ENCODE measurements at places on chromosomes 4 and X.

DNA sequence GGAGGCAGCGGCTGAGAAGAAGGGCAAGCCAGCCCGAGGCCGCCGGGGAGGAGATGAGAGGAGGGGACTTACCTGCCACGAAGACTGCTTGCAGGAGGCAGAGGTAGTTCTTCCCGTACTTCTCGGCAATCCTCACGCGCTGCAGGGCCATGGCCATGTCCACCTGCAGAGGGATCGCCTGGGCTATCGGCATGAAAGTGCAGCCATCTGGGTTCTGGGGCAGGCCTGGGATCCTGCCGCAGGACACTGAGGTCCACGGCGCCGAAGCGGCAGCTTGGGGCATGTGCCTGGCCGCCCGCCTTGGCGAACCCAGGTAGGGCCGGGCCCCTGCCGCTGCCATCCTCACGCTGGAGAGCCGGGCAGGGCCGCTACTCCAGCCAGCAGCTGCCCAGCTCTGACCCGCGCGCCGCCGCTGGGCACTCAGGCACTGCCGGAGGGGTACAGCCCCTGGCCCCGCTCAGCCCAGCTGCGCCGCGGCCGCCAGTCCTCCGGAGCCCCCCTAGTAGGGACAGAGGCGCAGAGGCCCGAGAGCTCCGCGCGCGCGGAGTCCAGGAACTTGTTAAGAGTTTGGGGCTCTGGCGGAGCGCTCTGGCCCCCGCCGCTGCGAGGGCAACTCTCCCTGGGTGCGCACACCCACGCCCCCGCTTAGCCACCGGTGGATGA lies 16.0 kb downstream of the MCF2 start:
- no peak for DNase-seq

DNA sequence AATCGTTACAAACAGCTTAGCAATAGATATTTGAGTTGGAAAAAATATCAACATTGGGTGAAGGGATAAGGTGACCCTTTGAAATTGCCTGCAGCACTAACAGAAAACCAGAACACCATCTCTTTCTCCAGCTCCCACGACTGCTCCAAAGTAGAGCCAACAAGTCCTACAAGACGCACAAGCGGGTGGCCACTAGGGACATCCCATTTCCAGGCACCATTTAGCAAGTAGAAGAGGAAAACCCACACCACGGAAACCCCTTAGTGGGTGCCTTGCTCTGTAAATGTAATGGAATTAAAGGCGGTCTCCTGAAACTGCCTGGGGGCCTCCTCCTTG lies 1.9 kb downstream of the ARHGAP6 start:
- DNase-seq, result no peak

GRCh38 chrX:39895218-39896110 lies 202.3 kb downstream of the BCOR start:
- peak; percentile 63 for DNase-seq

DNA sequence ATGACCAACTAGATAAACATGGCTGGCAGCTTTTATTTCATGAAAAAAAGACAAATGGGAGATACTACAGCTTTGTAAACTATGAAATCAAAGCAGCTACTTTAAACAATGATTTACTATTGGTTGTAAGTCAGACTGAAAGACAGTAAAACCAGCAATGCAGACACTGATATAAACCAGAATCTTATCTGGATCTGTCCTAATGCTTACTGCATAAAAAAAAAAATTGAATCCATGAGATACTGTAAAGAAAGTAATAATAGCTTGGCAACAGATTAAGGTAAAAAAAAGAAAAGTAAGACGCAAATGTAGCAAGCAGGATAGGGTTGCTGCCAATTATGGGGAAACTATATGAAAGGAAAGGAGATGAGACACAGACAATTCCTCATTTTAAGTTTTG lies 7.3 kb downstream of the LCORL start:
- DNase-seq, result no peak

DNA sequence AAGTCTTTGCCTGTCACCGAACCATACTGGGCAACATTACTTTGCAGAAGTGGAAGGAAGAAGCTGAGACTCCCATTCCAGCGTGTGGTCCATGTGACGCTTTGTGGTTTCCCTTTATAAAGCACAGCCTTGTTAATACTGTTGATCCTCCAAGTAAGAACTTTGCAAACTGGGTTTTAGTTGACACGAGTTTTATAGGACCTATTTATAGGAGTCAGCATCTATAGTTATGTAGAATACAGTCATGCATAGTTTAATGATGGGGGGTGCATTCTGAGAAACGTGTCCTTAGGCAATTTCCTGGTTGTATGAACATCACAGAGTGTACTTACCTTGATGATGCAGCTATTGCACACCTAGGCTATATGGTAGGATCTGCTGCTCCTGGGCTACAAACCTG lies 1879.4 kb upstream of the TENM3 start:
- no peak for DNase-seq

DNA sequence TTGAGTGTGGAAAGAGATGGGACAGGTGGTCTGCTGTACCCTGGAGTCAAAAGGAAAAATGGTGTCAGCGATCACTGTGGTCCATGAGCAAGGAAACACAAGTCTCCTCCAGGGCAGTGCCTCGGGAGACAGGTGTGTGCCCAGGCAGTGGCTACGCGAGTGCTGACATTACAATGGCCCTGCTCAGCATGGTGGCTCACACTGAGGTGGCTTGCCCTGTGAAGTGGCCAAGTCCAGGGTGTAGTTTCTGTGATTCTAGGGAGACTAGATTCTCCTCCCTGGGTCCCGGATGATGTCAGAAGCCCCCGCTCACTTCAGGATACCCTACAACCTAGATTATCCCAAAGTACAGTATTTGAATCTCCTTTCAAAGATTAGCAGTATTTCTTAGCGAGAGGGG lies 44.8 kb upstream of the TMEM150C start:
- DNase-seq, result no peak

DNA sequence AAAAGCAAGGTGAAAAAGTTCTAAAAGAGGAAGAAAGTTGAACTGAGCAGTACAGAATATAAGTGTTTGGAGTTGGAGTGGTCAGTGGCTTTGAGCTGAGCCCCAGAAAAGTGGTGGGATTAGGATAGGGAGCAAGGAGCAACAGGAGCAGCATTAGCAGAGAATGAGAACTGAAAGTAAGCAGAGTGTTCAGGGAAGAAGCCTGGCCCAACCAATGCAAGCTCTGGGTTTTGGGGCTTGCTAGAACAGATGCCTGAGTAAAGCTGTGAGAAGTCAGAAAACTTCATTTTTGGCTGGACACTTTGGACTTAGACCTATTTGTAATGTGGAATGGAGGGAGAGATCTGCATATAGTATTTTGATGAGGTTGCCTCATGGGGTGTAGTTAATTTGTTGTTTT lies 17.8 kb downstream of the JADE1 start:
- DNase-seq, result no peak

- no peak for DNase-seq
Measured at GRCh38 chrX:14030174-14030530, 460 bp upstream of the GEMIN8 start.

DNA sequence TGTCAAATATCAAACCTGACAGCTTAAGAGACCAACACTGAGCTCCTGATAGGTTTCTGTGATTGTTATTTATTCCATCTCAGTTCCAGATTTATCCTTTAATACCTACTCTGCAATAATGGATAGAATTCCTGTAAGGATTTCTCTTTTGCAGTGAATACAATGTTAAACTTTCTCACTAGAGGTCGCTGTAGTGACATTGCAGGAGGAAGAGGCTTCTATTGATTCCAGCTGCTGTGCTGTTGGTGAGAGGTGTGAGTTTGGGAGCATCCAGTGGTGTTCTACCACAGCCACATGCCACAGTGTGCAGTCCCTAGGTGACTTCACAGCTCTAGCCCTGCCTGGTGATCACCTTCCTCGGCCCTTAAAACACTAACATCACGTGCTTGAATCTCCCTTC lies 34.6 kb upstream of the DCAF8L2 start:
- DNase-seq, result peak; percentile 8

- DNase-seq, result no peak
Measured at GRCh38 chr4:132180020-132180427, 969.1 kb upstream of the PCDH10 start.

DNA sequence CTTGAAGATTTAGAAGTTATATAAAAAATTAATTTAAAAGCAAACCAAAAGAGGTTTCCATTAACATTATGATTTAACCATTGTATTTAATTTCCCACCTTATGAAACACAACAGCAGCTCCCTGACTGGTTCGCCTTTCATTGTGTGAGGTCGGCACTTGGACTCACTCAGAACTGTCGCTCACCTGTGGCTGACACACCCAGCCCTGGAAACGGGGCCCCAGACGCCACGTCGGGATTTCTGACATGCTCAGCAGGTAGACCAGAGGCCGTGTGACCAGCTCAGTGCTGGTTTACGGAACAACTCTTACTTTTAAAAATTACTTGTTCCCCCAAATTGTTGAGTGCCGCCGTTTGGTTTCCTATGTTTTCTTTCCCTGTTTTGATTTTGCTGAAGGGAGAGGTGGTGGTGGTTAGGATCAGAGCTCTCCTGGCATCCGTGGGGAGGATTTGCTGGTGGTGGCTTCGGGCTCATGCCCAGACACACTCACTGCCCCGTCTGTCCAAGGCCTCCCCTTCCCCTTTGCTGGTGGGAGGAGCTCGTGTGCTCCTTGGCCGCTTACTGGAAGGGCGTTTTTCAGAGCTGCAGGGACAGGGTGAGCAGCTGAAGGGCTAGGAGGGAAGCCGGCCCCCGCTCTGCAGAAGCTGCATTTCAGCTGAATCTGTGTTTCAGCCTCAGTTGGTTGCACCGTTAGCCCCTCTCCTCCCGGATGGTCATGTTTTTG lies 59.2 kb downstream of the CPLX1 start:
- no peak for DNase-seq

DNA sequence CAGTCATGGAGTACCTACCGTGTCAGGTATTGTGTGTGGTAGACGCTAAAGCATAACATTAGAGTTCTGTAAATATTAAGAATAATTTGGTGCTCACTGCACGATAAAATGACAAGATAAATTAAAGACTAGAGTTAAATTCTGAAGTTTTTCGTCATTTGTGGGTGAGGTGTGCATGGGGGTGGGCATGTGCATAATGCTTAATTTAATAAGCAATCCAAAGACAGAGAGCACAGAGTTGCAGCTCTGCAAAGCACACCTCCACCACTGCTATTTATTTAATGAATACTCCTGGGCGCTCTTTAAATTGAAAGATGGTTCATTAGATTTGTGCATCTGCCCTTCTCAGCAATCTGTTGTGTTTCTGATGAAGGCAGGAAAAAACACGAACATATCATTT lies 62.6 kb downstream of the GATB start:
- DNase-seq, result no peak

DNA sequence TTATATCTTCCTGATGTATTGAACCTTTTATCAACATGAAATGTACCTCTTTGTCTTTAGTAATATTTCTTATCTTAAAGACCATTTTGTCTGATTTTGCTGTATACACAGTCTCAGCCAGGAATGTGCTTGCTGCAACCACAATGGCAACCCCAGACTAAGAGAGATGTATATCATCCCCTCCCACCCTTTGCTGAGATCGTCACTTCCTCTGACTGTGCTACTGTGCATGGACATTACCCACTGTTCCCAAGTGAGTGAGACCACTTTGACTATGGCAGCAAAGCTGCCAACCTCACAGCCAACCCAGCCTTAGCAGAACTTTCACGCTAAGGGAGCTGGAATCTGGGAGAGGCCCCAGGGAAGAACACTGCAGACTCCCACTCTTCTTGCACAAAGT lies 46.0 kb downstream of the EIF2S3 start:
- DNase-seq, result no peak

DNA sequence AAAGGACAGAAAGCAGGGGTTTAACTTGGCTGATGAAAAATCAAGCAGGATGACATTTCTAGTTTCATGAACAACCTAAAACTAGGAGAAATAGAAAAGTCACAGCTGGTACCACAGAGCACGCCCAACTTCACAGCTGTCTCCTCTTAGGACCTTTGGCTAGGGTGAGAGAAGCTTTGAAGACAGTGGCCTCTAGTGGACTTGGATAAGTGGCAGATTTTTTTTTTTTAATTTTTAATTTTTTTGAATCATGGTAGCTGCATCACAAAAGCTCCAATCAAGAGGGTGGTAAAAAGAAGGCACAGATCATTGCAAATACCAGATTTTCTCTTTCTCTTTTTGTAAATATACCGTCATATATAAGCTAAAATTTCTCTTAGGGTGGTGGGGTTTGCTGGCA lies 20.2 kb upstream of the MAP3K15 start:
- no peak for DNase-seq

- DNase-seq, result no peak
Measured at GRCh38 chr4:60455380-60455779, 744.7 kb upstream of the ADGRL3 start.

- DNase-seq, result no peak
Measured at GRCh38 chr4:142701017-142701416, 145.1 kb downstream of the INPP4B start.

- DNase-seq, result no peak
Measured at GRCh38 chrX:105463473-105463872, 243.0 kb upstream of the TEX13A start.

- no peak for DNase-seq
Measured at GRCh38 chrX:148380650-148381561, 119.5 kb upstream of the AFF2 start.

DNA sequence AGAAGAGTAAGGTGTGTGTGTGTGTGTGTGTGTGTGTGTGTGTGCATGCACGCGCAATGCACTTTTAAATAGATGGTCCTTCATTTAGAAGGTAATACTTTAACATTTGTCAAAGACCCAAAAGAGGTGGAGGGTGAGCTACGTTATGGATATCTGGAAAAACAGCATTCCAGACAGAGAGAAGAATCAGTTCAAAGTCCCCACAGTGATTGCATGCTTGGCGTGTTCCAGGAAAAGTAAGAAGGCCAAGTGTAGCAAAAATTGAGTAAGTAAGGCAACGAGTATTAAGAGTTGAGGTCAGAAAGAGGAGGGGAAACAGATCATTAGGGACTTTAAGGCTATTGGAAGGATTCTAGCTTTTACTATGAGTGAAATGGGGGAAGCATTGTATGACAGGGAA lies 21.9 kb upstream of the GABRE start:
- no peak for DNase-seq

Measured in COR-L47 (cell line).